ENCODE measurements at places on chromosomes 11 and 22. TPM values are rescaled to one million over a fixed set of nuclear protein-coding genes. Genes with fewer than 3 reads are reported as not detected.
A peak's percentile ranks its signal among the peaks of the same experiment; 100 is the strongest.

DNA sequence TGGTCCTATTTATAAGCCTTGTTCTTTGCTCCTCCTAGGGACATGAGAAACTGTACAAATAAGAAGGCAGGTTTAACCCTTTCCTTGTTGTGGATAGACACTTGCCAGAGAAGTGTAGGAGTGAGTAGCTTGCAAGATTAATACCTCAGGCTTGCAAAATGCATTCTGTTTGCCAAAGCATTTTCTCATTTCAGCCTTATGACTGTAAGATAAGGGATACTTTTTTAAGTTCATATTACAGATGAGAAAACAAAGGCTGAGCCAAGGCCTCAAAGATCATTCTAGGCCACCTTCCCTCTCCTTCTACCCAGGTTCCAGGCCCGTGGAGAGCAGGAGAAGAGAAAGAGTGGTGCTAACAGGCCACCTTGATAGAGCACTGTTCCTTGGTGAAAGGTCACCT lies 46.8 kb downstream of the TRIM29 start:
- DNase-seq: no peak

- DNase-seq: peak; percentile 6
These were observed 1.1 kb downstream of the EED start for GRCh38 chr11:86245369-86246292.

DNA sequence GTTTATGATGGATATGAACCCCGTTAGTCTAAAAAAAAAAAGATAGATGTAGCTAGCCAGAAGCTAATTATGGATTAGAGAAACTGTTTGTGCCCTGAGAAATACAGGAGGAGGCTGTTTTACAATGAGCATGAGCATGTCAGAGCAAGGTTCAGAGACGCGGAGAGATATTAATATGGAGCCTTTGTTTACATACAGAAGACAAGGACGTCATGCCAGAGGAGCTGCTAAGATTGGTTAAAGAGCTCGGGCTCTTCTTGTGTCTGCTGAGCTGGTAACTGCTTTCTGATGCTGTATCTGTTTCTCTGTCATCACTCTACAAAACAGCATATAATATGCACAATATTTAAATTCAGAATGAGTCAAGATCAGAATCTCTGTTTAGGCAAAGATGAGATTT lies 24.9 kb upstream of the CCDC89 start:
- DNase-seq: peak; percentile 56

- no peak for DNase-seq
These were observed 29.8 kb downstream of the SHISA8 start for GRCh38 chr22:41885116-41885515.

GRCh38 chr22:34842630-34843029 lies 223.3 kb upstream of the ISX start:
- DNase-seq: no peak

GRCh38 chr11:79263001-79263400 lies 177.8 kb downstream of the TENM4 start:
- peak; percentile 49 for DNase-seq

DNA sequence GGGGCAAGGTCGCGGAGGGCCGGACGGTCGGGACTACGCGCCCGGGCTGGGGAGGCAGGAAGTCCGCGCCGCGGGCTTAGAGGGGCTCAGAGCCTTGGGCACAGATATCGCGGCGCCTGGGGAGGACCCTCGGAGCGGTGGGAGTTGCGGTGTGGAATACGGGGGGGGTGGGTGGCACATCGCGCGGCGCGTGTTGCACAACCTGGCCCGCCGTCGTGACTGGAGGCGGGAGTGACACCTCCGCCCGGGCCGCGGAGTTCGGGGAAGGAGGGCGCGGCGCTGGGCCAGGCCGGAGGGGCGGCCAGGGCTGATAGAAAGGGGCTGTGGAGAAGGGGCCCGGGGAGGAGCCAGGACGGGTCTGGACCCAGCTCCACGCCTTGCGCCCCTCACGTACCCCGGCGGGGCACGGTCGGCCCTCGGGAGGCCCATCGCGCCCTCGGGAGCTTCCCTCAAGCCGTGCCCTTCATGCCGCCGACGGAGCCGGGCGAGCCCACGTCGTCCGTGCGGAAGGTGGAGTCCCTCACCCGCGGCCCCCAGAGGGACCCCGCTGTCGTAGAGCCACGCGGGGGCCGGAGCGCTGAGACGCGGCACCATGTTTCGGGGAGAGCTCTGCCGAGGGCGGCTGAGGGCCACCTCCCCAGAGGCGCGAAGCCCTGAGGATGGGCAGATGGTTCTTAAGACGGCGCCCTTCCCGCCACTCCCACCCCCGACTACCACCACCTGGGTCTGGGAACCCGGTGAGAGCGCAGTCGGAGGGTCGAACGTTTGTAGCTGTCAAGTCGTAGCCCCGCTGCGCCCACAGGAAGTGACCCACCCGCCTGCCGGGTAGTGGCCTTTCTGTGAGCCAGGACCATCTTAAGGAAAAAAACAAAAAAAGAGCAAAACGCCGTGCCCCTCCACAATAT lies 729 bp downstream of the IL17RA start:
- DNase-seq: no peak

DNA sequence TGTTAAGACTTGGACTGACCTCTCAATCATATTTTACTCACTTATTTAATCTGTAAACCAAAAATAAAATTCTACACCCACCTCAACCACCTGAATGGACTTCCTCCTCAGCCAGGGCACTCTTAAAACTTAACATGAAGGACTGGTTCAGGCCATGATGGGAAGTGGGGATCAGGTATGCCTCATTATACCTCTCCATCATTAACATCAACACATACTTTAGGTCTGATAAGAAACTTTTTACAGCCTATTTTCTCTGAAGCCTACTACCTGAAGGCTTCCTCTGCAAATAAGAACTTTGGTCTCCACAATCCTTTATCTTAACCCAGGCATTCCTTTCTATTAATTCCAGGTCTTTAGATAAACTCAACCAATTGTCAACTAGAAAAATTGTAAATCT lies 390.0 kb downstream of the AASDHPPT start:
- no peak for DNase-seq

GRCh38 chr11:86558207-86558606 lies 114.2 kb downstream of the ME3 start:
- peak; percentile 23 for DNase-seq

GRCh38 chr22:18979957-18980356 lies 43.9 kb upstream of the PRODH start:
- DNase-seq: no peak

DNA sequence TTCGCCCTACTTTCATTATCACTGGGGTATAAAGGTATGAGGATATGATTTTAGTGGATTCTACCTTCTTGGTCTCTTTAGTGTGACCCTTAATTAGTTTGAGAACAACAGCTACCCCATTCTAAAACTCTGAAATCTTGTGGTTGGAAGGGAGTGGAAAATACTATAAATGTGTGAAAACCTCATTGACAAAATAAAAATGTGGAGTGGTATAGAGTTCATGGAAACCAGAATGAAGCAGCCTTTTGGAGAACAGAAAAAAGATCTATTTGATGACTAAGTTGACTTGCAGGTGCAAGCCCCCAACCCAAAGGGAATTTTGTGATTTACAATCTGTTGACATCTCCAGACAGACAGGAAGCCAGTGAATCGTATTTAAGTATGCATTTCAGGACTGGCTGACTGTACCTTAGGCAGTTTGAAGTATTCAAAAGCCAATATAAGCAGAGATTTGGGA lies 75.8 kb downstream of the GAS2 start:
- no peak for DNase-seq

DNA sequence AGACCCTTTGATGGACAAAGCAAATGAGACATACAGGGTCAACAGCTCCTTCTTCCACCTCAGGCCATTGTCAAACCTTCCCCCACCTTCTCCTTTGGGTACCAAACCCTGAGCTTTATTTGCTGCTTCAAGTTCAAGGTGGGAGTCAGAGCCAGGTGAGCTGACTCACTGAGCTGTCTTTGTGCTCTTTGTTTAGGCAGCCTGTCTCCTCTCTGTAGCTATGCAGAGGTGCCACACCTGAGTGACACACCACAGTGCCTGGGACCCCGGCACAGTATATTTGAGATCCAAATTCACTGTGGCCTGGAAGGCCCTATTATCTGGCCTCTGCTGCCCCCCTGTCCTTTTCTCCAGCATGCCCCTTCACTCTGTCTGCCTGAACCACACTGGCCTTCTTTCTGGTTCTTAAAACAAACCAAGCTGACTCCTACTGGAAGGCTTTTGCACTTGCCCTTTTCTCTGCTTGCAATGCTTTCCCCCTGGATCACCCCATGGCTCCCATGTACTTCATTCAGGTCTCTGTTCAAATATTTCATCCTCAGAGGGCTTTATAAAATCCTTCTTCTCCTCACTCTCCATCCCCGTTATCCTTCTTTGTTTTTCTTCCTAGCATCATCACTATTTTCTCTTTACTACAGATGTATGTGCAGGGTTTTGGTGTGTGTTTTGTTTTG lies 16.1 kb downstream of the LMO2 start:
- no peak for DNase-seq

Gene MMP12
- polyA plus RNA-seq: not detected

Gene PRODH
- polyA plus RNA-seq: not detected

Gene MYBPC3
- not detected for polyA plus RNA-seq

Gene A4GALT
- 6.3 TPM for polyA plus RNA-seq

Gene EMID1
- 1.3 TPM for polyA plus RNA-seq

Gene OR2AG1
- not detected for polyA plus RNA-seq
